ENCODE measurements at places on chromosomes 7 and 10.
A peak's percentile ranks its signal among the peaks of the same experiment; 100 is the strongest.

- DNase-seq = no peak
Observed at GRCh38 chr7:47830015-47830414, 118.3 kb downstream of the PKD1L1 start.

- no peak for DNase-seq
Observed at GRCh38 chr7:37592366-37592765, 91.2 kb upstream of the GPR141 start.

GRCh38 chr7:22717760-22718159, 9.2 kb upstream of the IL6 start:
- no peak for DNase-seq

DNA sequence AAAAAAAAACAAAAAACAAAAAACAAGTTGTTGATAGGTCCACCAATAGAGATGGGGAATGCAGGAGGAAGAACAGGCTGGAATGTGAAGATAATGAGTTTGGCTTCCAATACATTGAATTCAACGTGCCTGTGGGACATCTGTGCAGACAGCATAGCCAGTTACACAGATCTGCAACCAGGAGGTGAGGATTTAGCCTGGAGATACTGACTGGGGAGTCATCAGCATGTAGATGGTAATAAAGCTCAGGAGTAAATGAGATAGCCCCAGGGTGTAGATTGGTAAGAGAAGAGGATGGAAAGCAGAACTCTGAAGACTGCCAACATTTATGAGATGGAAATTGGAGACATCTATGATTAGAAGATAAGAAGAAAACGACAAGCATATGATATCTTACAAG, 4.7 kb upstream of the TRIM8 start:
- no peak for DNase-seq

DNA sequence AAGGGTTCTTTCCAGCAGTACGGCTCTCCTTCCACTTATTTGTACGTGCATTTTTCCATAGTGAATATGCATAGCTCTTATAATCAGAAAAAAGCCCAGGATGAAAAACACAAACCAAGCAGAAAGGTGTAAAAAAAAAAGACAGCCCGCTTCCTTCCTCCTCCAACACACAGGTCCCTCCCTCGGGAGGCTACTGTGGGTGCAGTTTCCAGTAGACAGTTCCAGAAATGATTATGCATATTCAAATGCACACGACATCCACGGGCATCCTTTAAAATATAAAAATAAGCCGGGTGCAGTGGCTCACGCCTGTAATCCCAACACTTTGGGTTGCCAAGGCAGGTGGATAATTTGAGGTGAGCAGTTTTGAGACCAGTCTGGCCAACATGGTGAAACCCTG, 59.9 kb downstream of the TNRC18 start:
- no peak for DNase-seq

- no peak for DNase-seq
Observed at GRCh38 chr7:66460921-66461361, 167.7 kb upstream of the KCTD7 start.

GRCh38 chr7:152338561-152338960, 97.2 kb downstream of the KMT2C start:
- DNase-seq = no peak

DNA sequence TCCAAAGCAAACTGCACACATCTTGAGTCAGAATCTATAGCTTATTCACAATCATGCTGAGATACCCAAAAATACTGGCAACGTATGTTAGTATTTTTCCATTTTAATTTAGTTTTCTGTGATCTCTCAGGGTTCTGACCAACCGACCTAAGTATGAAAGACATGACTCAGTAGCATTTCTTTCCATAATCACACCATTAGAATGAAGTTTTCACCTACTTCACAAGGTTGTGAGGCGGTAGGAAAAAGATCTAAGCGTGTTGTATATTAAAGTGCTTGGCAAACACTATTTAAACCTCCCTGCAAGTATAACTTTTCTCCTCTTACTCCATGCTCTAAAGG, 49.1 kb downstream of the PLCE1 start:
- no peak for DNase-seq

DNA sequence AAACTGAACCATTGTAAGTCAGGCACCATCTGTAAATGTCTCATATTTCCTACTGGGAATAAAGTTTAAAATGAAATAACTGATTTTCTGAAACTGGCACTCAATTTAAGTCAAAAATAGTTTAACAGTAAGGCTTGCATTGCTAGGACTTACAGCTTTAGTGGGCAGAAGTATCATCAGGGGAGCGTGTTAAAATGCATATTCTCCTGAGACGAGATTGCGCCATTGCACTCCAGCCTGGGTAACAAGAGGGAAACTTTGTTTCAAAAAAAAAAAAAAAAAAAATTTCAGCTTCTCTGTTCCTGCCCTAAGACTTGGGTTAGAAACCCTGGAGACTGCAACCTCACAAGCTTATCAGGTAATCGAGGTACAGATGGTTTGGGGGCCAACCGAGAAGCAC, 65.4 kb downstream of the UBE3C start:
- DNase-seq = no peak

DNA sequence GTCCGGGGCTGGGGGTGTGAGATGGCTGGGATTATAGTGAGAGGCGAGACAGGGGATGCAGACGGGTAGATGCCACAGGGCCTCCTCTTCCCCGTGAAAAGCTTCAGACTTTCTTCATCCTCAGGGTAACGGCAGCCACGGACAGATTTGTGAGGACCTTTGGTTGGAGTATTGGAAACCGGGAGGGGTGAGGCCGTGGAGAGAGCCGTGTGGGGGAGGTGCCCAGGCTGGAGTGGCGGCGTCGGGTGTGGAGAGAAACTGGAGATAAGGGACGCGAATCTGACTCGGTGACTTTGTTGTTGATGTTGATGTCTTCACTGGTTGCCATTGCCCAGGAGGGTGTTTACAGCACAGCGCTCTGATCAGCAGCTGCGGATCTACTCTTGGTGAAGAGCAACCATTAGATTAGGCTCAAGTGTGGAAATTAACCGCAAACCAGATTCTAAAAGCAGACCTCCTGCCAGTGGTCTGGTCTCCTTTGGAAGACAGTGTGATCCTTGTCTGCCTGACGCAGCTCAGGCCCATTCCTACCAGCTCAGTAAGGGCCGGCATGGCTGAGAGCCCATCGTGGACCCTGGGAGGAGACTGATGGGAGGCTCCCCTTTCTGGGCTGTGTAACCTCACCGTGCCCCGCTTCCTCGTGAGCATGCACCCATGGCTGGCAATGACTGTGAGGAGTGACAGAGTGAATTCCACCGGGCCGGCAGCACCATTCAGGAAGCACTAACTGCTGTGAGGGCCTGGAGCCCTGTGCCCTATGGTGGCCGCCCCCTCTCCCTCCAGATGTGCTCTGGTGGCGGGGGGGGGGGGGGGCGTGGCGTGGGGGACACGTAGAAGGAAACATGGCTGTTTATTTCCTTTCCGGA, 90.3 kb downstream of the INPP5A start:
- DNase-seq = peak; percentile 57

- no peak for DNase-seq
Observed at GRCh38 chr7:77757589-77757988, 40.6 kb downstream of the TMEM60 start.

- no peak for DNase-seq
Observed at GRCh38 chr10:71933651-71934050, 30.5 kb upstream of the CHST3 start.

DNA sequence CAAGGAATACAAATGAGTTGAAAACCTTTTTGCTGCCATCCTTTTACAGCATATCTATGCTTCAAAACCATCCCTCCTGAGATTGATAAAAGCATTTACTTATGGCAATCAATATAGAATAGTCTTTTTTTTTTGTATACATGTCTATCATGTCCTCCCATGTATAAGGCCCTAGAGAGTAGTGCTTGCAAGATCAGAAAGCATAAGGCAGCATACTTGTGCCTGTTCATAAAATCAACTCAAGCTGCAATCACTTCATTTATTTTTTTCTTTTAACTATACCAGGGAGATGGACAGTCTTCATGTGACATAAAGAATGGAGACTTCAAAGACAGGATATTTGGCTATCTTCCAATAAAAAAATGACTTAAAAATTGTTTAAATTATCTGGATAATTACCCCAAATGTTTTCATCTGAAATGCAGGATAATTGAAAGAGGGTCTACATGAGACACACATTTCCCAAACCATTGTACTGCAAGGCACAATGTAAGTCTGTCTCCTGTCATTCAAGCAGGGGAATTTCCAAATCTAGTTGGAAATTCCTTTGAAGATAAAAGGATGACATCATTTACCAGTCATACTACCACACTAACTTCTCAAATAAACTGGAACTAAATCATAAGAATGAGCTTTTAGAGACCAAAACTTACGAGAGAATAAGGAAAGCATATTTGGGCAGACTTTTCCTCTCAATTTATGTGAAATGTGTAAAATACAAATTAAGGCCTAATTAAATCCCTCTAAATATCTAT, 22.5 kb downstream of the LRRN3 start:
- no peak for DNase-seq

- DNase-seq = no peak
Observed at GRCh38 chr7:117231047-117231359, 91.9 kb downstream of the WNT2 start.

- no peak for DNase-seq
Observed at GRCh38 chr7:985915-986741, 3.1 kb downstream of the CYP2W1 start.

DNA sequence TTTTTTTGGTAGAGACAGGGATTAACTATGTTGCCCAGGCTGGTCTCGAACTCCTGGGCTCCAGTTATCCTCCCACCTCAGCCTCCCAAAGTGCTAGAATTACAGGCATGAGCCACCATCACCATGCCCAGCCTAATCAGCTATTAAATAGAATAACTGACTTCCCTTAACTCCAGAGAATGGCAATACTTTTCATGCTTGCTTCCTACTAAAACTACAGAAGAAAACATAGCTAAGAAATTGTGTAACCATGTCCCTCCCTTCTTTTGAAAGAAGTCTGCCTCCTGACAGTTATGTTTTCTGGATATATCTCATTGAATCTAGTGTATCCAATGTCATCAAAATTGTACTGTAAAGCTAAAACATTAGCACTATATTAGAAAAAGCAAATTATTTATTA, 95.6 kb downstream of the KMT2C start:
- no peak for DNase-seq

DNA sequence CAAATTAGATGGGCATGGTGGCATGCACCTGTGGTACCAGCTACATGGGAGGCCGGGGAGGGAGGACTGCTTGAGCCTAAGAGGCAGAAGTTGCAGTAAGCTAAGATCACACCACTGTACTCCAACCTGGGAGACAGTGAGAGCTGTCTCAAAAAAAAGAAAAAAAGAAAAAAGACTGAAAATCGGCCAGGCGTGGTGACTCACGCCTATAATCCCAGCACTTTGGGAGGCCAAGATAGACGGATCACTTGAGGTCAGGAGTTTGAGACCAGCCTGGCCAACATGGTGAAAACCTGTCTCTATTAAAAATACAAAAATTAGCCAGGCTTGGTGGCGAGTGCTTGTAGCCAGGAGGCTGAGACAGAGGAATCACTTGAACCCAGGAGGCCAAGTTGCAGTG, 11.9 kb downstream of the RNF216 start:
- no peak for DNase-seq
